ENCODE measurements at places on chromosomes 5 and 9.

- DNase-seq = no peak
Observed at GRCh38 chr5:73044546-73044945, 75.8 kb upstream of the TMEM171 start.

- DNase-seq = no peak
Observed at GRCh38 chr5:150448334-150448733, 1.2 kb downstream of the RPS14 start.

- DNase-seq = no peak
Observed at GRCh38 chr5:122704247-122705036, 70.4 kb upstream of the SNX2 start.

DNA sequence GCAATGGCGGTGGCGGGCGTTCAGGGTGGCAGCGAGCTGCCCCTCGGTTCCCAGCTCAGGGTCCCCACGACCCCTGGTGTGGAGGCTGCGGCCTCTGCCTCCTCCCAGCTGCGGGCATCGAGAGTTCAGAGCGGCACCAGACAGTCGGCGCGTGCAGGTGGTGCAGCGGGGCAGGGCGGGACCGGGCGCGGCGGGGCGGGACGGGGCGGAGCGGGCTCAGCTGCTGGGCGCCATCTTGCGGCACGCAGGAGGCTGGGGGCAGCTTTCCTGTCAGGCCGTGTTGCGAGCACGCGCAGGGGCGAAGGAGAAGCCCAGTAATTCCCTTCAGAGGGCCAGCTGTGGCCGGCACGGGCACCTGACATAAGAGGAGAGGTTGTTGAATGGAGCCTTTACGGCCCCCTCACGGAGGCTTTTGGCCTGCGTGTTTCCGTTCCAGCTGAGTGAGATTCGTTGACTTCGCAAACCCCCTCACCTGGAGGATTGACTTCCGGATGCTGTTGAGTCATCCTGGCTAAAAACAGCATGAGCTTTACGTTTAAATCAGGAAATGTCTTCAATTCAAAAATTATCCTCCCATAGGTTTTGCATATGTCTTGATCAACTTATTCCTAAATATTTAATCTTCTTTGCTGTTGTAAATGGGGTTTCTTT, 587 bp downstream of the C5orf47 start:
- no peak for DNase-seq

GRCh38 chr9:95311961-95312360, 5.5 kb downstream of the FANCC start:
- DNase-seq = no peak

- DNase-seq = no peak
Observed at GRCh38 chr5:139646111-139646510, 2.0 kb upstream of the CXXC5 start.

GRCh38 chr5:179406031-179406961, 61.0 kb upstream of the ADAMTS2 start:
- DNase-seq = no peak

- DNase-seq = no peak
Observed at GRCh38 chr5:172721455-172722326, 49.3 kb downstream of the DUSP1 start.

- no peak for DNase-seq
Observed at GRCh38 chr9:20513126-20513913, 109.0 kb downstream of the MLLT3 start.

GRCh38 chr5:122170620-122171019, 41.3 kb downstream of the ZNF474 start:
- DNase-seq = no peak

DNA sequence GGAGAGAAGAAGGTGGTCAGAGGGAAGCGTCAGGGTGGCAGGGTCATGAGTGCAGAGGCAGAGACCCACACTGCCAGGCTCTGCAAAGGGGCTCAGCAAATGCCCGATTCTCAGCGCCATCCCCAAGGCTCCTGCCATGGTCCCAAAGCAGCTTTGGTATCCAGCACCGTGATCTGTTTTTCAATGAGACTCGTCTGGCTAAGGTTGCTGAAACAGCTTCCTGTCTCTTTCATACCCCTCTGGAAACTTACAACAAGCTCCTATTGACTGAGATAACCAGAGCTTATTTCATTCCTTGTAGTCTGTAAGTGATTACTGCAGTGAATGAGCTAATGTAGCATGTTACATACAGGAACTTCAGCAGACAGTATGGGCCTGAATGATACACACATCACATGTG, 568.6 kb upstream of the DAP start:
- no peak for DNase-seq

DNA sequence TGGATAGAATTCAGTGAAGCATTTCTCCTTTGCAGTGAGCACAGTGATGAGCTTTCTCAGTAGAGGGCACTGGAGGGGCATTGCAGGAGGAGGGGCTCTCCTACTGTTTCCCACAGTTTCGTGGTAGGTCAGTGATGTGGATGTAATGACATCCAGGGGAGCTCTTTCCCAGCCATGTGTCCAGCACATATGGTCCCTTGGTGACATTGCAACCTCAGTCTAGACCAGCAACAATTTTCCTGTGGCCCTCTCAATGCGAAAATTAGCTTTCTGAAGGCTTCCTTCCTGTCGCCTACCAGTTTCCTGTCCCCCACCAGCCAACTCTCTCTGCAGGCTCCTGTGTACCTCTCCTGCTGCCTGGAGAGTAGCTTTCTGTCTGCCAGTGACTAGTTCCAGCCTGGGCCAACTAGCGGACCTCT, 6.9 kb upstream of the PDCL start:
- DNase-seq = no peak

DNA sequence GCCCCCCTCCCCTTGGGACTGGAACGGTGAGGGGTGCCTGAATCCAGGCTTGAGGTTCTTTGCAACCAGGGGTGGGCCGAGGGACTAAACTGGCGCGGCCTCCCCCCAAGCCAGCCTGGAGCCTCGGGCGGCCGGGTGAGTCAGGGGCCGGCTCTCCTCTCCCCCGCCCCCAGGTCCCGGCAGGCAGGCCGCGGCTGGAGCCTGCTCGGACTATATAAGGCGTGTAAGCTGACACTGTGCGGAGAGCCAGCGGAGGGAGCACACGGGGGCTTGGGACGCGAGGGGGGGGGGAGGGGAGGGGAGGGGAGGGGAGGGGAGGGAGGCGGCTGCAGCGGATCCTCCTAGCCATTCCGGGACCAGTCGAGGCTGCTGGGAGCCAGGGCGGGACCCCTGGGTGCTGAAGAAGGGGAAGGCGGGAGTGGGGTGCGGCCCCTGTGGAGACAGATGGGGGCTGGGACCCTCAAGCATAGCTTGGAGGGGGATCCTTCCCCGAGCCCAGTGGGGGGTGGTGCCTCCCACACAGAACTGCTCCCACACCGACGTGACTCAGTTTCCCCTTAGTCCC, 595 bp downstream of the PDLIM7 start:
- no peak for DNase-seq

DNA sequence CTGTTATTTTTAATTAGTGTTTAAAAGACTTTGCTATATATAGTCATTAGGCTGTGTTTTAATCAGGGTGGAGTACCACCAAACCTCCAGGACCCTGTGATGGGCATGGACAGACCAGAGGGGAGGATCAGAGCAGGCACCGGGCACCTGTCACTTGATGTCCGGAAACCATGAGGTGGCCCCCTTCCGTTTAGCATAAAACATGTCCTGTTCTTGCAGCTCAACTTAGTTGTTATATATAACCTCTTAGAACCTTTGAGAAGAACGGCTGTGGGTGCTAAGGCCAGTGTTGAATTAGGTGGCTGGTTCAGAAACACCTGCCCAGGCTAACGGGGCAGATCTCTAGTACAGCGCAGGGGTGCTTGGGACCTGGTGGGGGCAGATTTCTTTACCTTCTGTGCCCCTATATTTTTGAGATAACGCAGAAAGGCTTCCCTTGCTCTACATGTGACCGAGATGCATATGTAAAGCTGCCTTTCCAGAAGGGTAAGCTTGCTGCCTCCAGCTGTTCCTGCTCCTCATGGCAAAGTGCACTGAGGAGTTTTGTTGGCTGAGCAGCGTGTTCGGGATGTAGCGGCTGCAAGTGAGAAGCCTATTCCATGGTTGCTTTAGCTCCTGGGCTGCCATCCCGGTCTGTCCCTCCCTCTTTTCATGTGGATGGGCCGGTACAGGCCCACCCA, 255.5 kb downstream of the FANCC start:
- DNase-seq = no peak

DNA sequence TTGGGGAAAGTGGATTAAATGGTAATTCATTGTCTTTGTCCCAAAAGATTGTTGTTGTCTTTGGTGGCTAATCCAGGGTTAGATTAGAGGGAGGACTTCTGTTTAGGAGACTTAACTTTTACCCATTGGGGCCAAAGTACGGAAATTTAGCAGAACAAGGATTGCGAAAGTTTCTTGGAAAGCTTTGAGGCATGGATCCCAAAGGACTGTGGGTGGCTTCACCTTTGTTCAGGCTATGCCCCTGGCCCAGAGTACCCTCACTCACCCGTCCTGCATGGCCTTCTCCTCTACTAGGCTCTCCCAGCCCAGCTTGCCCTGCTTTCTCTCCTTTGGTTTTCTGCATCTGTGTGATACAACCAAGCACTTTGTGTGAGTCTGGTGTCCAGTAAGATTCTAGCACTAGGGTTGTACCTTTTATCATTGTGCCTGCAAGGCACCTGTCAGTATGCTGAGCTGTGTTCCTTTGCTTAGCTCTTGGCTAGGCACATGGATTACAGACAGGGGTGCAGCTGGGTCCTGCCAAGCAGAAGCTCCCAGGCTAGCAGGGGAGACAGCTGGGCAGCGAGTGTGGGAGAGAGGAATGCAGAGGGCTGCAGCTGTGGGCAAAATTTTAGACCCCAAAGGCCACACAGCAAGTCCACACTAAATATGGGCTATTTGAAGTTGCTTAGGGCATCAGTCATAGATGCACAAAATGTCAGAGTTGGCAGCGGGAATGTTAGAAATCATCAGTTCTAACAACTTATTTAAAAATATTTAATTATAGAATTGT, 3.2 kb downstream of the PPARGC1B start:
- no peak for DNase-seq

DNA sequence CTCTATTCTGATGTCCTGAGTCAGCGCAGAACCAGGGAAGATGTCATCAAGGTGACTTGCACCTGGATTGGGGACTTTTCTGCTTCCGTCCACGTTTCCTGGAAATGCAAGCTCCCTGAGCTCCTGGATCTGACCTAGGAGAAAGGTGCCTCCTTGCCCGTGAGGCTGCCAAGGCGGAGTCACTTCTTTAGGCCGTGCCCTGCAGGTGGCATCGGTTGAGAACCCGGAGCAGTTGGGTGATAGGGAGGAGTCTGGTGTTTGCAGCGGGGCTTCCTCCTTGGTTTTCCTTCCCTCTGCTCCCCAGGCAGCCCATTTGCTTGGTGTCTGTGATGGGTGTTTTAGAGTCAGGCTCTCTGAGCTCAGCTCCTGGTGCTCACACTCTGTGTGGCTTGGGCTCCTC, 15.2 kb downstream of the NANS start:
- no peak for DNase-seq

GRCh38 chr9:77975806-77976205, 55.8 kb downstream of the GNAQ start:
- no peak for DNase-seq

DNA sequence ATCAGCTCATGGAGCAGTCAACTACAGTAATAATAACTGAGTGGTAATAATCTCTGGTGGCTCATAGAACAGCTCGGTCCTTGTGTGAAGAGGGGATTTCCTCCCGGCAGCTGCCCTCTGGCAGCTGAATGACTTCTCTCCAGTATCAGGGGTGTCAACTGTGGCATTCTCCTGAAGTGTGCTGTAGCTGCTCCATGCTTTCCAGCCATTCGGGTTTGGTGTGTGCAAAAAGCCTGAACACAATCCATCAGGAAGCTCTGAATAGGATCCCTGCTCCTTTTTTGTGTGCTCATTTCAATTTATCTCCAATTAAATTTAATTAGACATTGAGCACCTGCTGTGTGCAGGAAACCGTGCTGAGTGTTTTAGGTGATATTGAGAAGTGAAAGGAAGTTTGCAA, 59.8 kb upstream of the BARX1 start:
- DNase-seq = no peak

DNA sequence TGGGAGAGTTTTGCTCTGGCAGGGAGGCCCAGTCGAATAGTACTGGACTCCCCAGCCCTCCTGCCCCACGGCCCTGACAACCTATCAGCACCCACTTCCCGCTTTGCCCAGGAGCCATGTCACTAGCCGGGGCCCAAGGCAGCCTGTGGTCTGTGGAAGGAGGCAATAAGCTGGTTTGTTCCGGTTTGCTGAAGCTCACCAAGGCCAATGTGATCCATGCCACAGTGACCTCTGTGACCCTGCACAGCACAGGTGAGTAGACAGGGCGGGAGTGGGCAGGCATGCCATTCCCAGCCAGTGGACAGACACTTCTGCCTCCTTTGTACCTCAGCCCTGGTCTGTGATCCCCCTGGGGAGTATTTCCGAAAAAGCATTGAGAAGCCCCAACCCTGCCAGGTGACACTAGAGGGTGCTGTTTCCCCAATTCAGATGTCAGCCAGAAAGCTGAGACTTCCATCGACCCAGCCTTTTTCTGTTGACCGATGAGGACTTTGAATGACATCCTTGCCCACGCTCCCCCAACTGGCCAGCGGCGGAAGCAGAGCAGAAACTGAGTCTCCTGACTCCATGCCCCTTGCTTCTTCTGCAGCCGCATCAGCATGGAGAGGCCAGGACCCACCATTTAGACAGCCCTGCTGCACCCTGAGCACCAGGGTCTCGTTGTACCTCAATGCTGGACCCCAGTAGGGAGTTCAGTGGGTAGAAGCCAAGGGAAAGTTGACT, 9.6 kb downstream of the PCYOX1L start:
- DNase-seq = peak; percentile 22

GRCh38 chr5:133777951-133778350, 165.6 kb upstream of the FSTL4 start:
- no peak for DNase-seq

GRCh38 chr5:74035521-74035937, 409.5 kb downstream of the ARHGEF28 start:
- DNase-seq = no peak

GRCh38 chr9:87886210-87886932, 3.7 kb downstream of the SPATA31E1 start:
- DNase-seq = no peak

DNA sequence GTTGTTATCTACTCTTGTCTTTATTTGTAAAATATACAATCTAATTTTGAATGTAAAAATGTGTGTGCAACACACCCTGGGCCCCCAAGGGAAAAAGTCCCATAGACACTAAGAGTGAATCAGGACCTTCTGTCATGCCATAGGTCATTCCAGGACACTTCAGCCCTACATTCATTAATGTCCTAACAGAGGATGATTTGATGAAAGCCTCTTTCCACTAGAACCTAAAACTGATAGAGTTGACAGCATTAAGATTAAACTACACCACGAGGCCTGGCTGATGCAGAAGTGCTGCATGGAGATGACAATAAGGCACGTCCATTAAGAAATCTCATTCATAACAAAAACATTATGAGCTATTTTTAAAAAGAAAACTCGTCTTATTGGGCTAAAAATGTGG, 46.2 kb downstream of the FRMD3 start:
- no peak for DNase-seq

DNA sequence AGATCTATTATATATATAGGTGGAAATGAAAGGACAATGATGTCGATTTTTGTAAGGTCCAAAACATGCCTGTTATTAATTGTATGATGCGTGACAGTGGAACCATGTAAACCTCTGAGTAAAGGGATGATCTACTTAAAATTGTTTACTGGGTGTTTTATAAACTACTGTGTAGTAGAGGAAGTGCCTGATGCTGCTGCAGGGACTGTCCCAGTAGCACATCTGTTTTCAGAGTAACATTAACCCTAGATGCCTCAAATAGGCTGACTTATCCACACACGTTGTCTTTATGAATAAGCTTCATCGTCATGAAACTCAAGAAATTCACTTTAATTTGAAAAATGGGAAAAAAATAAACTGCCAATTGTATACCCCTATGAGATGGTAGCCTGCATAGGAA, 1.7 kb downstream of the CAMK4 start:
- no peak for DNase-seq

- DNase-seq = no peak
Observed at GRCh38 chr5:95871146-95871806, 48.8 kb upstream of the GLRX start.

Data from stimulated activated CD4-positive, alpha-beta T cell treated with anti-CD3 and anti-CD28 coated beads, Interleukin-2, amount 100 ng/mL, for 4 hours (primary cell).